Fibroblast of lung (primary cell): ENCODE measurements at places on chromosomes 16 and 17. TPM values are rescaled to one million over a fixed set of nuclear protein-coding genes. Genes with fewer than 3 reads are reported as not detected.

DNA sequence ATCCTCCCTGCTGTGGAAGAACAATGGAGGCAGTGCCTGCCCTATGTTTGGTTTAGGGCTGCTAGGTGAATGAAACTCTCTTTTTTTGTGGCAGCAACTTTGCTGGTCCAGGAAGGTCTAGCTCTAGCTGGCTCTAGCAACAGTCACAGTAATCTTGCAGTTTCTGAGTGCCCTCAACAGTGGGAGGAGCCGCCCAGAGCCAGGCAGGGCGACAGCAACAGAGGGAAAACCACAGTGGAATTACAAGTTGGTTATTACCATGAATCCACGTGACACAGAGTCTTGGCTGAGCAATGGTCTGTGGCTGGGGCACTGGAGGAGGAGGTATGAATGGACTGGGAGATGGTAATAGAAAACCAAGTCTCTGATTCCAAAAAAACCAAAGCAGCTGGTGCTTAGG lies 10.3 kb downstream of the HSPB9 start:
- H3K27ac ChIP-seq, result peak overlapping the region; percentile 55
- H3K27me3 ChIP-seq, result no peaks in the 10 kb centered on the region
- peak; percentile 90 for DNase-seq
- peaks cover 30% of the 10 kb centered on the region for H3K4me1 ChIP-seq
- no peak overlapping the region for H3K4me3 ChIP-seq
- peaks cover 21% of the 10 kb centered on the region for H3K36me3 ChIP-seq

Gene DLX3
- polyA plus RNA-seq, result not detected in 2 replicates

DNA sequence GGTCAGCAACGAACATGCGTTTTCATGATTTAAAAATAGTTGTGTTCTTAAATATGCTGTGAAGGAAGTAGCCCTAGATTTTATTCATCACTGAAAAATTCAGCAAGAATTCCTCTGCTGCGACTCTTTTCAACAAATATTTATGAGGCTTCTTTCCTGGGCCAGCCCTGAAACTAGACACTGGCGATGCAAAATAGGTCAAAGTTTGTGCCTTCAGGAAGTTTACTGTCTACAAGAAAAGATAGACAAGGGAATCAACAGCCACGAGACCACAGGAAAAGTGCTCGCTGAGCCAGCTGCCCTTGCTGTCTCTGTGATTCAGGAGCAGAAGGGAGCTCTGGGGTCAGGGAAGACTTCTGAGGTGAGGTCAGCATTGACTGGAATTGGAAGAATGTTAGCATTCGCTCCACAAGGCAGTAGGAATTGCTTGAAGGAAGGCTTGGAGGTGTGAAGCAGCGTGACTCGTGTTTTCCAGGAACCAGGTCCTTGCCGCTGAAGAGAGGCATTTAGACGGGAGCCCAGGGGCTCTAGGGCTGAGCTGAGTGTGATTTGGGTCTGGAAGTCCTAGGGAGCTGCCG lies 1.9 kb upstream of the RPL26 start:
- H3K27me3 ChIP-seq, result no peaks in the 10 kb centered on the region
- H3K36me3 ChIP-seq, result peaks cover 6% of the 10 kb centered on the region
- DNase-seq, result peak; percentile 47
- H3K4me1 ChIP-seq, result peaks cover 14% of the 10 kb centered on the region
- H3K27ac ChIP-seq, result peak overlapping the region; percentile 85
- H3K4me3 ChIP-seq, result no peak overlapping the region

DNA sequence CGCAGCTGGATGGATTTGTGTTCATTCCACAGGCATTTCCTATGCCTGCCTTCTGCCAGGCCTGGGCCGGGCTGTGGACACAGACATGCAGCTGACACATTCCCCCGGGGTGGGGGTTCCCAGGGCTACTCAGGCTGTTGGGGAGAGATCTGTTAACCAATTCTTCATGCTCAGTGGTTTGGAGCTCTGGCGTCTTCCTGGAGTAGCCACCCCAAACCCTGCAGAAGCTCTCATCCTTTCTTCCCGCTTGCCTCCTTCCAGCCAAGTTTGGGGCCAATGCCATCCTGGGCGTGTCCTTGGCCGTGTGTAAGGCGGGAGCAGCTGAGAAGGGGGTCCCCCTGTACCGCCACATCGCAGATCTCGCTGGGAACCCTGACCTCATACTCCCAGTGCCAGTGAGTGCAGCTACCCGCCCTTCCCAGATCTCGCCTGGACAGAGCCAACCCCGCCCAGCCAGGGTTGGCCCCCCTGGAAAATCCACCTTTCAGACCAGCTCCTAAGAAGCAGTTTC lies 2.6 kb downstream of the ENO3 start:
- H3K27ac ChIP-seq, result peak overlapping the region; percentile 42
- peak overlapping the region; percentile 25 for H3K4me3 ChIP-seq
- H3K36me3 ChIP-seq, result peaks cover 1% of the 10 kb centered on the region

GRCh38 chr16:324451-325334 lies 27.8 kb downstream of the AXIN1 start:
- H3K36me3 ChIP-seq, result no peaks in the 10 kb centered on the region
- no peaks in the 10 kb centered on the region for H3K27me3 ChIP-seq
- peaks cover 11% of the 10 kb centered on the region for H3K4me1 ChIP-seq

DNA sequence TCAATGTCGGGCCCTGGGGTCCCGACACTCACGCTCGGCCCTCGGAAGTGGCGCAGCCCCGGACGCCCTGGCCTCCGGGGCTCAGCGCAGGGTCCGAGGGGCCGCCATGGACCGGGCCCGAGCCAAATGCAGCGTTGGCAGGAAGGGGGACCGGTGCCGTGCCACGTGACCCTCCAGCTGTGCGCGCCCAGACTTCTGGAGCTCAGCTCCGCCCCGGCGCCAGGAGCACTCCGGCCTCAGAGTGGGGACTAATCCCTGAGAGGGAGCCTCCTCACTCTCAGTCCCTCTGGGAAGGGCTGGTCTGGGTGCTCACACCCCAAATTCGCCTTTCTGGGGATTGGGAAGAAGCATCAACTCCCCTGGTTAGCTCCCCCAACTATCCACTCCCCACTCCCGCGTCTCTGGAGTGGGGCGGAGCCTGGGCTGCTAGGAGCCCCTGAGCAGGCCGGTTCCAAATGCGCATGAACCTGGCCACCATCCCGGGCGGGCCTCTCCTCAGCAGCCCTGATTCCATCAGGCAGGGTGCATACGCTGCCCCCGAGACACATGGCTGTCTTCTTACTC lies at the start of gene B3GNT9:
Gene B3GNT9, minus strand, starts transcription at position 166 of the 564 bp plus-strand sequence. CDS start 513 bp downstream, outside the sequence.
- H3K4me1 ChIP-seq, result peaks cover 2% of the 10 kb centered on the region
- peaks cover 16% of the 10 kb centered on the region for H3K36me3 ChIP-seq
- H3K4me3 ChIP-seq, result peak within 1 kb of the TSS; percentile 71
- peak within 1 kb of the TSS; percentile 86 for H3K27ac ChIP-seq
- H3K27me3 ChIP-seq, result no peaks in the 10 kb centered on the region

Gene OR2C1
- polyA plus RNA-seq, result 0.09 and 0.31 TPM in 2 replicates

- no peaks in the 10 kb centered on the region for H3K27me3 ChIP-seq
- H3K27ac ChIP-seq, result peak overlapping the region; percentile 89
- peaks cover 14% of the 10 kb centered on the region for H3K4me1 ChIP-seq
- H3K36me3 ChIP-seq, result no peaks in the 10 kb centered on the region
- H3K4me3 ChIP-seq, result peak overlapping the region; percentile 19
- DNase-seq, result peak; percentile 95
These were observed 39.4 kb downstream of the HS3ST3A1 start for GRCh38 chr17:13562271-13562800.

DNA sequence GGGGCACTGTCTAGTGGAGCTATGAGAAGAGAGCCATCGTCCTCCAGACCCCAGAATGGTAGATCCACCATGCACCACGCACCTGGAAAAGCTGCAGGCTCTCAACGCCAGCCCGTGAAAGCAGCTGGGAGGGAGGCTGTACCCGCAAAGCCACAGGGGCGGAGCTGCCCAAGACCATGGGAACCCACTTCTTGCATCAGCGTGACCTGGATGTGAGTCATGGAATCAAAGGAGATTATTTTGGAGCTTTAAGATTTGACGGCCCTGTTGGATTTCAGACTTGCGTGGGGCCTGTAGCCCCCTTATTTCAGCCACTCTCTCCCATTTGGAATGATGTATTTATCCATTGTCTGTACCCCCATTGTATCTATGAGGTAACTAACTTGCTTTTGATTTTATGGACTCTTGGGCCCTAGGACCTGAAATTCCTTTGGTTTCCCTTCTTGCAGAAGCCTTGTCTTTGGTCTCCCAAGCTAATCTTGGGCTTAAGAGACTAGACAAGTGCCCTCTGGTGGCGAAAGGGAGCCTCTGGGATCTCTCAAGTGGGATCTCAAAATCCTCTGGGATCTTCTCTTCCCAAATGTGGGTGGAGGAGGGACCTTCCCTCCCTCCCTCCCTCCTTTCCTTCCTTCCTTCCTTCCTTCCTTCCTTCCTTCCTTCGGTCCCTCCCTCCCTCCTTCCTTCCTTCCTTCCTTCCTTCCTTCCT lies 58.2 kb upstream of the HAPSTR1 start:
- no peak overlapping the region for H3K27ac ChIP-seq
- H3K27me3 ChIP-seq, result no peaks in the 10 kb centered on the region
- H3K4me1 ChIP-seq, result no peaks in the 10 kb centered on the region
- H3K36me3 ChIP-seq, result no peaks in the 10 kb centered on the region

Gene EME1
- polyA plus RNA-seq, result 2.7 and 9.3 TPM in 2 replicates

DNA sequence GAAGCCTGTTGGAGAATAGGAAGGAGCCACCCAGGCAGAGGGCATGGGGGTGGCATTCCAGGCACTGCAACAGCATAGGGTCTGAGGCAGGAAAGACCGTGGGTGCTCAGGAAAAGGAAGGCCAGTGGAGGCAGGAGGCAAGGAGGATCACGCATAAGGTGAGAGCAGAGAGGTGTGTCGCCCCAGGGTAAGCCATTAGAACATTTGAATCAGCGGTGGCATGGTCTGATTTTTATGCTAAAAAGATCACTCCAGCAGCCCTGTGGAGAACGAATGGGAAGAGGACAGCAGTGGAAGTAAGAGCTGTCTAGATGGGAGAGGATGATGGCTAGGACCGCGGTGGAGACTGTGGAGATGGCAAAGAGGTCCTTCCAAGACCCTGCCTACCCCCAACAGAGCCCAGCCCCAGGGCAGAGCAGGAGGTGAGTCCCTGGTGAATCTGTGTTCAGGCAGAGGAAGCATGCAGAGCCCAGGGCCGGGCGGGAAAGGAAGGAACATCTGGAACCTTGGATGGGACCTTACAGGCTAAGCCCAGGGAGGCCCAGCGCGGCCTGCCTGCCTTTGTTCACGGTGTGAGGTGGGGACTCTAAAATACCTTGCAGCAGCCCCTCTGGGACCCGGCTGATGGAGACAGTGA lies 7.8 kb downstream of the LPO start:
- no peaks in the 10 kb centered on the region for H3K36me3 ChIP-seq
- no peaks in the 10 kb centered on the region for H3K4me1 ChIP-seq

GRCh38 chr17:83187782-83188311 lies 108.4 kb downstream of the METRNL start:
- DNase-seq, result no peak
- H3K4me1 ChIP-seq, result peaks cover 15% of the 10 kb centered on the region
- no peaks in the 10 kb centered on the region for H3K36me3 ChIP-seq
- no peak overlapping the region for H3K4me3 ChIP-seq
- peaks cover 15% of the 10 kb centered on the region for H3K27me3 ChIP-seq

Gene C16orf46
- 0.24 and 0.33 TPM in 2 replicates for polyA plus RNA-seq

DNA sequence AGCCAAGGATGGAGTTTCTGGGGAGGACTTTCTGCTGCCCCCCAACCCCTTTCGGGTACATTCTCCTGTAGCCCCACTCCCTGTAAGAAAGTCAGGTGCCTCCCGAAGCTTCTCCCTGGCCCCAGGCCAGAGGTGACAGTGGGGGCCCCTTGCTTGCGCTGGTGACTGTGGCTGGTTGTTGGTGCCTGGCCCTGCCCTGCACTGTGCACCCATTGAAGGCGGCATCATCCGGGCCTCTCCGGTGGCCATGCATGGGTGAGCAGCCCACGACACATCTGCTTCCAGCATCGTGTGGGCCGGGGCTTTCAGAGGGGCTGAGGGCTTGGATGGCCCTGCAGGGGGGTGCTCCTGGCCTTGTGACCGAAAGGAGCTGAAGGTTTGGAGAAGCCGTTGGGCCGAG lies 297.0 kb downstream of the SEC14L1 start:
- no peak for DNase-seq
- H3K27me3 ChIP-seq, result no peaks in the 10 kb centered on the region
- no peak overlapping the region for H3K27ac ChIP-seq
- H3K4me1 ChIP-seq, result peaks cover 65% of the 10 kb centered on the region
- H3K36me3 ChIP-seq, result peaks cover 7% of the 10 kb centered on the region

Gene BRICD5
- polyA plus RNA-seq, result 0.23 and 0.33 TPM in 2 replicates

- no peak for DNase-seq
- no peaks in the 10 kb centered on the region for H3K27me3 ChIP-seq
- no peak overlapping the region for H3K27ac ChIP-seq
- H3K4me3 ChIP-seq, result no peak overlapping the region
- no peaks in the 10 kb centered on the region for H3K36me3 ChIP-seq
- no peaks in the 10 kb centered on the region for H3K4me1 ChIP-seq
These were observed 431.2 kb downstream of the SLC39A11 start for GRCh38 chr17:72661116-72661944.

DNA sequence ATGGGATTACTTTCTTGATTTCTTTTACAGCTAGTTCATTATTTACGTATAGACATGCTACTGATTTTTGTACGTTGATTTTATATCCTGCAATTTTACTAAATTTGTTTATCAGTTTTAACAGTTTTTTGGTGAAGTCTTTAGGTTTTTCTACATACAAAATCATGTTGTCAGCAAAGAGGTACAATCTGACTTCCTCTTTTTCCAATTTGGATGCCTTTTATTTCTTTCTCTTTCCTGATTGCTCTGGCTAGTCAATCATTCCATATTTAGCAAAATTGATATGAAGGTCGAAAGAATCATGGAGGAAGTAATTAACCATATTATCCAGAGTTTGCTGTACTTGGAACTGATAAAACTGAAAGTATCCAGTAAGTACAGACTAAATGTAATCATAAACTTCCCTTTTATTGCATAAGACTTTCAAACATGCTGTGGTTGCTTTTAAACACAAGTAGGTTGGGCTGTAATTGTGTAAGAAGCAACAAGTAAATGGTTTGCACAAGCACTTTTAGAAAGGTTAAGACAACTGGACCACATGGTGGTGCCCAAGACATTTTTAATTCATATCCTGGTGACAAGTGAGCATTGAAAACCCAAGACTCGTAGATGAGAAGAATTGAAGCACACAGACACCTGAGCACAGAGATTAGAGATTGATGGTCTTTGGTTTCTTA lies 8.4 kb downstream of the GDE1 start:
- no peak overlapping the region for H3K4me3 ChIP-seq
- no peaks in the 10 kb centered on the region for H3K27me3 ChIP-seq
- H3K4me1 ChIP-seq, result no peaks in the 10 kb centered on the region
- H3K27ac ChIP-seq, result no peak overlapping the region
- peak; percentile 66 for DNase-seq
- no peaks in the 10 kb centered on the region for H3K36me3 ChIP-seq

Gene ADAM11
- 0.18 and 0.52 TPM in 2 replicates for polyA plus RNA-seq

- H3K27ac ChIP-seq, result peak overlapping the region; percentile 91
- peak; percentile 98 for DNase-seq
- H3K4me3 ChIP-seq, result no peak overlapping the region
- no peaks in the 10 kb centered on the region for H3K27me3 ChIP-seq
- H3K36me3 ChIP-seq, result peaks cover 2% of the 10 kb centered on the region
- H3K4me1 ChIP-seq, result peaks cover 9% of the 10 kb centered on the region
These were observed 164.5 kb upstream of the CHMP6 start for GRCh38 chr17:80826955-80827645.
